ENCODE measurements at places on chromosomes 6 and 20.

- DNase-seq: no peak
Observed at GRCh38 chr6:27575594-27576361, 102.9 kb upstream of the ZNF184 start.

GRCh38 chr6:31115941-31116560, 1.5 kb downstream of the PSORS1C1 start:
- DNase-seq: no peak

- DNase-seq: no peak
Observed at GRCh38 chr6:50819904-50820868, 1.5 kb downstream of the TFAP2B start.

GRCh38 chr20:61527626-61528025, 275.6 kb downstream of the CDH4 start:
- no peak for DNase-seq

DNA sequence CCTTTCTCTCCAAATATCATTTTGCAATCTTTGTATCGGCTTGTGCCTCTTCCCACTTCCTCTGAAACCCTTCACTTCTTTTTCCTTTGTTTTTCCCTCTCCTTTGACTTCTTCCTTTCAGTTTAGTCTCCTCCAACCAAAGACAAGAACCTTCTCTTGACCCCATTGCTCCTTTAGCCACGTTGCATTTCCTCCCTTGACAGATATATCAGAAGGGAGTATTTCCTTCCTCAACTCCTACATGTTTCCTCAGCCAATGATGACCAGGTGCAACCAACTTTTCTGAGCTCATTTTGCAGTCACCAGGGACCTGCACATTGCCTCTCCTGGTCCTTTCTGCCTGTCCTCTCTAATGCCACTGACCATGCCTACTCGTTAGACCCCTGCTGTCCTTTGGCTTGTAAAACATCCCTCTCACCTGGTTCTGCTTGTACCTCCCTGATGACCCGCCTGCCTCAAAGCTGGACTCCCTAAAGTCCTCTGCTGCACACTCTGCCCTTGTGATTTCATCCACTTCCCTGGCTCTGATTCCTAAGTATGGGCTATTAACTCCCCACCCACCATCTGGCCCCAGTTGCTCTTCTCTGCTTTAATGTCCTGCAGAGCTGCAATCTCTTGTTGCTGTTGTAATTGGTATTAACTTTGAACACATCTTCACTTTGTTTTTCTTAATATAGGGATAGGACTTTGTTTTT, 27.4 kb downstream of the SLC22A16 start:
- DNase-seq: no peak

GRCh38 chr6:6436946-6437345, 116.5 kb upstream of the F13A1 start:
- no peak for DNase-seq

DNA sequence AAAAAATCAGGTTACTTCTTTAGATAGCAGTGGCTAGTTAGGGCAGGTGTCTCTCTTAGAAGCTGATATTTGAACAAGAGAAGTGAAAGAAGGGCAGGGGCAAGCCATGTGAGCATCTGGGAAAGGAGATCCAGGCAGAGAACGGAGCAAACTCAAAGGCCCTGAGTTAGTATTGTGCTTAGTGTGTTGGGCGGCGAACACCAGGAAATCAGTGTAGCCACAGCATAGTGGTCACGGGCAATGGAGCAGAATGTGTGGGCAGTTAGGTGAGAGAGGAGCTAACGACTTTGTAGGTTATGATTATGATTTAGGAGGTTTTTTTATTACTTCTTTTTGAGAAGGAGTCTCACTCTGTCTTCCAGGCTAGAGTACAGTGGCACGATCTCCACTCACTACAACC, 229.3 kb downstream of the TMEM242 start:
- DNase-seq: no peak

GRCh38 chr6:117601811-117602150, 530 bp downstream of the GOPC start:
- peak; percentile 31 for DNase-seq

- no peak for DNase-seq
Observed at GRCh38 chr20:61314326-61315010, 62.4 kb downstream of the CDH4 start.

DNA sequence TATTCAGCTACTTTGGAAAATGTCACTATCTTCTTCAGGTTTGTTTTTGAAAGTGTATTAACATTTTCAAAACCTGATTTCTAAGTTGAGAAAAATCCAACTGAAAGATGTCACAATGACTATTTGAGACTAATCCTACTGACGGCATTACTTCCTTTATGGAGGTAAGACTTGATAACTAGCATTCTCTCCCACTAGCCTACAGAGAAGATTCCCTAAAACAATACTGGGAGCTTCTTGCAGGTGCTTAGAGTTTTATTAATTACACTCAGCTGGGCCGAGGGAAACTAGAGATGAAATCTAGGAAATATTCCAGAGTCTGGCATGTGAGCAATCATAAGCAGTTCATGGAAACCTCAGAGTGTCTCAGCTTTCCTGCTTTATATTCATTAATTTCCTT, 114.0 kb downstream of the LCA5 start:
- DNase-seq: no peak

DNA sequence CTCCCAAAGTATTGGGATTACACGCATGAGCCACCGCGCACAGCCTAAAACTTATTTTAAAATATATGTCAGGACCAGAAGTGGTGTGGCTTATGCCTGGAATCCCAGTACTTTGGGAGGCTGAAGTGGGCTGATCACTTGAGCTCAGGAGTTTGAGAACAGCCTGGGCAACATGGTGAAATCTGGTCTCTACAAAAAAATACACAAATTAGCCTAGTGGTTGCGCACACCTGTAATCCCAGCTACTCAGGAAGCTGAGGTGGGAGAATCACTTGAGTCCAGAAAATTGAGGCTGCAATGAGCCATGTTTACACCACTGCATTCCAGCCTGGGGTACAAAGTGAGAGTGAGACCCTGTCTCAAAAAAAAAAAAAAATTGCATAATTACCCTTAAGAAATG, 13.7 kb downstream of the PXT1 start:
- no peak for DNase-seq

GRCh38 chr20:32285082-32285620, 7.7 kb downstream of the KIF3B start:
- DNase-seq: no peak

- DNase-seq: no peak
Observed at GRCh38 chr6:154404791-154405400, 48.3 kb upstream of the IPCEF1 start.

- DNase-seq: no peak
Observed at GRCh38 chr20:49567421-49568277, at the start of gene PTGIS. PTGIS (minus strand) TSS chr20:49568137; CDS start chr20:49568116, 21 bp downstream.

- DNase-seq: no peak
Observed at GRCh38 chr6:31007694-31008093, 2.6 kb upstream of the MUC22 start.

DNA sequence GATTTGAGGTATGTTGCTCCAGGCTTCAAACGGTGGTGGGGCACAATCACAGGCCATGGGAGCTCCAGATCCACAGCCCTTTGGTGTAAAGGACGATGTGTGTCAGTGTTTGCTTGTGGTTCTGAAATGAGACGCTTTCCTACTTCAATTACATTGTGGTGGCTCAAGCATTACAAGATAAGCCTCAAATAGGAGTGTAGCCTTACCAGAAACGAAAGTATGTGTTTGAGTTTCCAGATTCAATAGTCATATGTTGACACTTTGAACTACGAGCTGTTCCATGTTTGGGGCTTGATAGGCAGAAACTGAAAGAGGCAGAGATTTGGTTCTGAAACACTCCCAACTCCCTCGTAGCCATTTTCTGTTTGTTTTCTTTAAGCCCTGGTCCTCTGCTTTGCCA, 187.1 kb downstream of the MYLK4 start:
- DNase-seq: no peak

GRCh38 chr6:47621838-47622449, 76.4 kb upstream of the ADGRF4 start:
- DNase-seq: no peak

- DNase-seq: no peak
Observed at GRCh38 chr20:21710341-21710740, 4.9 kb downstream of the PAX1 start.

Measured in activated naive CD8-positive, alpha-beta T cell treated with anti-CD3 and anti-CD28 coated beads, Interleukin-2, amount 50 U/mL, for 24 hours (primary cell).